ENCODE measurements at places on chromosomes 3 and 15.

- DNase-seq, result no peak
Measured at GRCh38 chr3:42892169-42892568, 13.8 kb upstream of the ZNF662 start.

- no peak for DNase-seq
Measured at GRCh38 chr3:118987477-118987876, 47.2 kb downstream of the IGSF11 start.

DNA sequence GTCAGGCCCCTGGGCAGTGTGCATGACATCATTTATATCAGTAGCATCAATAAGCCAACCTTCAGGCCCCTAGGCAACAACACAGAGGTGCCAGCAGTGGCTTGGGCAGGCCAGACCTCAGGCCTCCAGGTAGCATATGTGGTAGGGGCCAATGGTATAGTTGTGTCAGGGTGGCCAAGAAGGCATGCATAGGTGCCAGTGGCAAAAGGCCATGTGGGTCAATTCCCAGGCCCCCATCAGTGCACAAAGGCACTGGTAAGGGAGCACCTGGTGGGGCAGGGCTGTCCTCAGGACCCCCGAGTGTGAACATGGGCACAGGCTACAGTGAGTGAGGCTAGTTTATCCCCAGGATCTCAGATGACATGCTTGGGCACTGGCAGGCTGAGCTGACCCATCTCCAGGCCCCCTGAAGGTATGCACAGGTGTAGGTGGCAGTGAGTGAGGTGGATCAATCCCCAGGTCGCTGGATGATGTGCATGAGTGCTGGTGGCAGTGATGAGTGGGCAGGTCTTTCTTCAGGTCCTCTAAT is 244.1 kb upstream of the ZNF385D start:
- DNase-seq, result no peak

GRCh38 chr3:182508919-182509711 is 284.2 kb upstream of the ATP11B start:
- DNase-seq, result no peak

GRCh38 chr15:58010983-58011382 is 54.5 kb downstream of the ALDH1A2 start:
- no peak for DNase-seq

DNA sequence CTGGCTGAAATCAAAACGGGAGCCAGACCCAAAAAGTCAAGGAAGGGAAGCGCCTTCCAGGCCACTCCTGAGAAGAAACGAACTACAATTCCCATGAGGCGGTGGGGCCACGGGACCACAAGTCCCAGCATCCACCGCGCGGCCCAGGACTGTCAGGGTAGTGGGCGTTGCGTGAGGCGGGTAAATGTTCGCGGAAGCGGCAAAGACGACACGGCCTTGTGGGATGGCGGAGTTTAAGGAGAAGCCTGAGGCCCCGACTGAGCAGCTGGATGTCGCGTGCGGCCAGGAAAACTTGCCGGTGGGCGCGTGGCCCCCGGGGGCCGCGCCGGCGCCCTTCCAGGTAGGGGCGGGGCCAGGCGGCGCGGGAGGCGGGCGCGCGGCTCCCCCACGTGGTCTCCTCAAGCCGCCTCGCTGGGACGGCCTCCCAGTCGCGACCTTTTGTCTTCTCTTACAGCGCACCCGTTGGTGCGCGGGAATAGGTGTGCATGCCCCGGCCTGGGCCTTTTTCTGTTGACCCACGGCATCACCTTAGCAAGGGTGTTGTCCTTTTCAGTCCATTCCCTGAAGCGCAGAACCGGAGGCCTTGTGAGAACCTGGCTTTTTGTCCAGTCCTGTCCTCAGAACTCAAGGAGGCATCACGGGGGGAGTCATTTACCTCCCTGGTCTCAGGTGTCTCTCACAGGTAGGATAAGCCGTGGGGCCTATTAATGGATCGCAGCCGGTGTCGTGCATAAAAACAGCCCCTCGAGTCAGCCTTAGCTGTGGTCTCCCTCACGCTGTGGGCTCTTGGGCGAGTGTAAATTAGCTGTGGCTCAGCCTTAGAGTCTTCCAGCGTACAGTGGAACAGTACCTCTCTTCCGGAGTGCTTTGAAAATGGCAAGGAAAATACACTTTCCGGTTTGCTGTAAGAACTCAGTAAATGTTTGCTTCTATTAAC is at the start of gene SETMAR:
Gene SETMAR (plus strand): TSS at position 183 of the 937 bp plus-strand sequence. CDS start 2 bp downstream, at position 185.
- peak; percentile 32 for DNase-seq

GRCh38 chr3:193520738-193521137 is 34.0 kb downstream of the ATP13A4 start:
- no peak for DNase-seq

- no peak for DNase-seq
Measured at GRCh38 chr3:56428667-56429066, 39.6 kb downstream of the ERC2 start.

- no peak for DNase-seq
Measured at GRCh38 chr15:77181305-77182074, 110.6 kb upstream of the TSPAN3 start.

GRCh38 chr3:187255314-187255713 is 36.2 kb downstream of the MASP1 start:
- DNase-seq, result no peak

GRCh38 chr15:48541341-48542278 is 103.9 kb downstream of the FBN1 start:
- DNase-seq, result no peak

DNA sequence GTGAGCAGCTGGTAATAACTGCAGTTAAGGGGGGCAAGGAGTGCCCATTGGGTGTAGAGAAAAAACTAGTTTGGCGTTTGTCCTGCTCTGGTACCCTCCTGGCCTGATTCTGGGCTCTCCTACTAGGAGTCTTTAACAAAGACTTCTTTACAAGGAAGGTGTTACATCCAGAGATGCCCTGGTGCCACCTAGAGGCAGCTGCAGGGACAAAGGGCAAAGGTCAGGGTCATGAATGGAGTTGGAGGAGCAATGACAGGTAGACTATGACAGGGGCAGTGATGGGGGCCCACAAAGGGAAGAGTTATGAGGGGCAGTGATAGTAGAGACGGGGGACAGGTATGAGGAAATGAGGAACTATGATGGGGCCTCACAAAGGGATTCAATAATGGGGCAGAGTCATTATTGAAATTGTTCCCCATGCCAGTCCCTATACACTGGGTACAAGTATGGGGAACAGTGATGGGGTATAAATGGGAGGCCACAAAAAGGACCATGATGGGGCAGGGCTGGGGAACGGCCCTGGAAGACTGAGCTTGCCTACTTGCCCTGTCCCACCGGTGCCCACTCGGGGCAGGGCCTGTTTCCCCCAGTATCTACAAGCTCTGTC is 7.9 kb downstream of the CCDC71 start:
- no peak for DNase-seq

GRCh38 chr3:126994661-126995245 is 11.8 kb downstream of the PLXNA1 start:
- no peak for DNase-seq

DNA sequence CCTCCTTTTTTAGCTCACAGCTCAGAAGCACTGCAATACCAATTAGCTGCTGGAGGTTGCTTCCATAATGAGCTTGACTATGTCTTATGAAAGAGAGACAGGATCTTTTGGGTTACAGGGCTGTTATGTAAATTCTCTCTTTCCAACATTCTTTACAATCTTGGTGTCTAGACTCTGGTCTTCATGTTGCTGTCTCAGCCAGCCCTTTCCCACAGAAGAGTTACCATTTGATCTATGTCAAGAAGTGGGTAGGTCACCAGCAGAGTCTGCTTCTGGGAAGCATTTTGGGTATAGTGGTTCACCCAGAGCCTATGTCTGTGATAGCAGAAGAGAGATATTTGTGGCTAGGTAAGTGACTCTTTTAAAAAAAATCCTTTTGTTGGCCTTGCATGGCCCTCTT is 234.5 kb downstream of the SATB1 start:
- no peak for DNase-seq

- no peak for DNase-seq
Measured at GRCh38 chr3:169034401-169034800, 629.1 kb downstream of the MECOM start.

DNA sequence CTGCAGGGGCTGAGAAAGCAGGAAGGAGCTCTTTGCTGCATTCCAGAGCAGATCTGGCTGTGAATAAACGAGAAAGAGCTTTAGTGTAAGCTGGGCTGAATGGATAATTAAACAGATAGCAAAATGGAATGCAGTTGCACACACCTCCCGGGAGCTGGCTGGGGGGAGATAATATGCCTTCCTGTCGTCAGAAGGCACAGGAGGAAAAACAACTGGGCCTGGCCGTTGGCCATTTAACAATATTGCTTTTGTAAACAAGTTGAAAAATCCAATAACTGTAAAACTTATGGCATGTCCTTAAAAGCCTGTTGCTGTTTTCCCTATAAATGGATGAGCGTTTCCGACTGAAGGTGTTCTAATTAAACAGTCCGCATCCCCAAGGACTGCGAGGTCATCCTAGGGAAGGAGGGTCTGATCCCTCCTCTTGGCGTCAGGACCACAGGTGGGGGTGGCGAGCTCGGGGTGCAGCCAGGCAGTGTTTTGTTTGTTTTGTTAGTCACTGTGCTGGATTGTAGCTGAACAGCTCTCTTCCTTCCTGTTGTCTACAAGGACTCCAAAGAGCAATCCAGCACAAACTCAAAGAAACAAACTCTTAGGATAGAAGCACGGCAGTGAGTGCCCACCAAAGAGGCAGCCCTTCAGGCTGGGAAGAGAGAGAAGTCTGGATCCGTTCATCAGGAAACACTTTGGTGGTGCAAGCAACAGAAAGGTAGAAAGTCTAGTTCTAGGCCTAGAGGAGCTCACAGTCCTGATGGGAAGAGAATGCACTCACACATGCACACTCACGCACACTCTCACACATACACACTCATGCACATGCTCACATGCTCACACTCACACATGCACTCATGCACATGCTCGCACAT is 133.4 kb upstream of the SMAD3 start:
- DNase-seq, result peak; percentile 83

- DNase-seq, result no peak
Measured at GRCh38 chr3:134299185-134299887, 48.7 kb upstream of the RYK start.

DNA sequence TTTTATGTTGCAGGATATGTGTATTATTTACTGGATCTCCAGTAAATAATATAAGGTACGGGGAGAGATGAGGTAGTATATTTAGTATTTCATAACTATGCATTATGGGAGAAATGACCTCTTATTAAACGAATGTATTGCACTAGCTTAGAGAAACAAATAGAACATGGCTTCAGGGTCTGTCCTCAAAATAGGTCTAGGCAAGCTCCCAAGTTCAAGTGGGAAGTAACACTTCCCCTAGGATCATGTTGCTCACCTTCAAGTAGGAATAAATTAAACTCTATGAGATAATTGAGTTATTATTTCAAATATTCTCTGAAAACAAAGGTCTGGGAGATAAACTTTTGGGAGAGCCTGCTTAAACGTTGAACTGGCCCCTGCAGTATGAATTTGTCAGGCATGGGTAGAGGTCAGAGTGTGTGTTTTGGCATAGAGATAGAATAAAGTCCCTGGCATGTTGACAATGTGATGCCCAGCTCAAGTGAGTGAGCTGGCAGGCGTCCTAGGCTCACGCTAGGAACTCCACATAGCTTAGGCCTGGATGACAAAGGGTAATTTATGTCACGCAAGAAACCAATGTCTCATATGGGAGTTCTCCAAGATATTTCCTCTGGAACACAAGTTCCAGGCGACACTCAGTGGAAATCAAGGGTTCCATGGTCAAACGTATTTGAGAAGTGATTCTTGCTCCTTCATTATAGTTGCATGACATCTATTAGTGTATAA is 236.8 kb downstream of the CACNA2D3 start:
- DNase-seq, result no peak

- no peak for DNase-seq
Measured at GRCh38 chr3:23390989-23391553, 187.9 kb downstream of the UBE2E2 start.

GRCh38 chr15:63030101-63030551 is 12.4 kb upstream of the TPM1 start:
- DNase-seq, result no peak

GRCh38 chr15:48641416-48641815 is 4.1 kb downstream of the FBN1 start:
- peak; percentile 10 for DNase-seq

GRCh38 chr3:151145713-151146070 is 57.3 kb downstream of the GPR171 start:
- no peak for DNase-seq

DNA sequence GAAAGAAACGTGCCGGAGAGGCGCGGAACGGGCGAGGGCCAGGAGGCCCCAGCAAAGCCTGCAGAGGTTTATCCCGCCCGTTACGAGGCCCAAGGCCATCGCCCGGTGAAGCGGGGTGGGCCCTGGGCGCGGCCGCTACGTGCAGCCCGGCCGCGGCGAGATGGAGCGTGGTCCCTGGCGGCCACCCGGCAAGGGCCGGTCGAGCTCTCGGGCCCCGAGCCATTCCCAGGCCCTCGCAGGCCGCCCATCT is 1.1 kb downstream of the PKM start:
- no peak for DNase-seq

GRCh38 chr15:66389098-66389858 is 2.6 kb downstream of the MAP2K1 start:
- DNase-seq, result no peak

DNA sequence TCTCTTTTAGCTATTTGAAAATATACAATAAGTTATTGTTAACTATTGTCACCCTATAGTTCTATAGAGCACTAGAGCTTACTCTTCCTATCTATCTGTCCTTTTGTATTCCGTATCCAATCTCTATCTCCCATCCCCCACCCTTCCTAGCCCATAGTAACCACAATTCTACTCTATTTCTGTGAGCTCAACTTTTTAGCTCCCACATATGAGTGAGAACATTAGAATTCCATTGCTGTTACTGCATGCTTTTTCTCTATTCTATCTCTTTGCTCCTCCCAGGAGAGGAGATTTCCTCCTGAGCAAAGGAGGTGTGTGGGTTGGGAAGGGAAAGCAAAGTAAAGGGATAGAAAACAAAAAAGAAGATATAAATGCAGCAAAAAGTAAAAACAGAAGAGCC is 105.6 kb upstream of the SLC4A7 start:
- DNase-seq, result no peak

- DNase-seq, result no peak
Measured at GRCh38 chr15:64155802-64156651, 4.5 kb downstream of the SNX22 start.

- no peak for DNase-seq
Measured at GRCh38 chr3:103105206-103105605, 670.4 kb downstream of the ZPLD1 start.

- no peak for DNase-seq
Measured at GRCh38 chr3:138389144-138389601, 40.8 kb downstream of the MRAS start.
